Activated T-cell treated with anti-CD3 and anti-CD28 coated beads for 1 hour (primary cell): ENCODE measurements at places on chromosomes 13 and 19.
A peak's percentile ranks its signal among the peaks of the same experiment; 100 is the strongest.

- DNase-seq: peak; percentile 25
These were observed 103.9 kb upstream of the UBL3 start for GRCh38 chr13:29954082-29955028.

- no peak for DNase-seq
These were observed 782 bp downstream of the EPN1 start for GRCh38 chr19:55675661-55676354.

GRCh38 chr19:514166-514663 is 6.9 kb downstream of the TPGS1 start:
- no peak for DNase-seq

DNA sequence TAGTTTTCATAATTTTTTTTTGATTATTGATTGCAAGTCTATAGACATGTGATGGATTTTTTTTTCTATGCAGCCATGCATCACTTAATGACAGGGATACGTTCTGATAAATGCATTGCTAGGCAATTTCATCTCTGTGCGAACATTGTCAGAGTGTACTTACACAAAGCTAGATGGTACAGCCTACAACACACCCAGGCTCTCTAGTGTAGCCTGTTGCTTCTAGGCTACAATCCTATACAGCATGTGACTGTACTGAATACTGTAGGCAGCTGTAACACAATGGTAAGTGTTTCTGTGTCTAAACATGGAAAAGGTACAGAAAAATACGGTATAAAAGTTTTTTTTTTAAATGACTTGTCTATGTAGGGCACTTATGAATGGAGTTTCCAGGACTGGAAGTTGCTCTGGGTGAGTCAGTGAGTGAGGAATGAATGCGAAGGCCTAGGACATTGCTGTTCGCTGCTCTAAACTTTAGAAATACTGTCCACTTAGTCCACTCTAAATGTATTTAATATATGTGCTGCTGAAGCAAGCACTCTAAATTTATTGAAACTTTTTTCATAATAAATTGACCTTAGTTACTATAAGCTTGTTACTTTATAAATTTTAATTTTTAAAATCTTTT is 20.3 kb downstream of the SPATA13 start:
- no peak for DNase-seq

DNA sequence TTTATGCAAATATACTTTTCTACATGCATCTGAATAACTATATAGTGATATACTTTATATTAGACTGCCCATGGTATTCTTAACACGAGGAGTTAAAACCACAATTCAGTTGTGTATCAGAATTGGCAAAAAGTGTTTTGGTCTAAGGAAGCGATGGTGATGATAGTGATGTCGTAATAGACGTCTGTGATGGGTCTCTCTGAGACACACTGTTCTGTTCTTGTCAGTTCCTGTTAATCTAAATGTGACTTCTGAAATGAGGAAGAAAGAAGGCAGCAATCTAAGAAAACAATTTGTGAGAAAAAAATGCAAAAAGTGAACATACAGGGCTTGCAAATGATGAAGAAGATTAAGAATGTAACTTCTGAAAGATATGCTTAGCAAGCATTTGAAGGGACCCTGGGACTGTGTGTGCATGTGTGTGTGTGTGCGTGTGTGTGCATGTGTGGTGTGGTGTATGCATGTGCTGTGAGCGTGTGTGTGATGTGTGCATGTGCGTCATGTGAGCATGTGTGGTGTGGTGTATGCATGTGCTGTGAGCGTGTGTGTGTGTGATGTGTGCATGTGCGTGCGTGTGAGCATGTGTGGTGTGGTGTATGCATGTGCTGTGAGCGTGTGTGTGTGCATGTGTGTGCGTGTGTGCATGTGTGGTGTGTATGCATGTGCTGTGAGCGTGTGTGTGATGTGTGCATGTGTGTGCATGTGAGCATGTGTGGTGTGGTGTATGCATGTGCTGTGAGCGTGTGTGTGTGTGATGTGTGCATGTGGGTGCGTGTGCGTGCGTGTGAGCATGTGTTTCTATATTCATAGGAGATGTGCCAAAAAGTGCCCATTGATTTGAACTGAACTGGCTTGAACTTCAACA is 131.8 kb downstream of the IRS2 start:
- DNase-seq: no peak

- no peak for DNase-seq
These were observed 10.7 kb downstream of the LMTK3 start for GRCh38 chr19:48500830-48501493.

DNA sequence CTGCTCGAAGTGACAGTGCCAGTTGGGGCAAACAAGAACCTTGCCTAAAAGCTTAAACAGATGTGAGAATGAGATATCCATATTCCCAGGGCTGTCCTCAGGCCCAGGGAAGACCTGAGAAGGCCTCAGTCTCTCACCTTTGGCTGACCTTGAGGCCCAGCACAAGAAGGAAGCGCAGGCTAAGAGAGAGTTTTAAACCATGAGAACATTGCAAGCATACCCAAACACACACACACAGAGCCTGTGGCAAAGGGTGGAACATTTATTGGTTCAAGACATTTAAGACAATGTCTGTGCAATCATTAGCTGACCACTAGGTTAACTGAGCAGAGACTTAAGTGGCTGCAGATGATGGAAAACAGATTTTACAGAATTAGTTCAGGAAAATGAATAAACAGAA is 248.2 kb downstream of the NBEA start:
- DNase-seq: no peak

DNA sequence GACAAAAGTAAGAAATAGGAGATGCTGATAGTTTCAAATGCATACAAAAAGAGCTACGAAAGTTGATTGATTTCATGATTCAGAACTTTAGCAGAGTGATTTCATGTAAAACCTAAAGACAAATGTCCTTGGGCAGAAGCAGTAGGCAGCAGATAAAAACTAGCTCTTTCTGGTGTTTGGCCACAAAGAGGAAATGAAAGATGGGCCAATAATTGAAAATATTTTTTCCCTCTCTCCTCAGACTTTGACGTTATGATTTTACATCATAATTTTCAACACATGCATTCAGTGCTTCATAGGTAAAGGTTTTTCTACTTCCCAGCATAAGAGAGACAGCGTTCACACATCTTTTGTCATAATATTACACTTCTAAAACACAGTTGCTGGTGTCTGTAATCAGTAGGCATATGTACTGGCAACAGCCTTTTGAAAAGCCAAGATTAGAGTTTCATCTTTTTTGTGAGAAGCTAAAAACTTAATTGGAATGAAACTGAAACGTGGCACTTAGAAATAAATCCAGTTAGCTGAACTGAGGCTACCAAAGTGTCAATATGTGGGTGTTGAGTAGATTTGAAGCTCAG is 9.3 kb downstream of the SCEL start:
- DNase-seq: no peak

- no peak for DNase-seq
These were observed 20.0 kb downstream of the ZNF787 start for GRCh38 chr19:56101095-56101494.

- DNase-seq: no peak
These were observed 14.9 kb downstream of the FGF21 start for GRCh38 chr19:48770266-48770665.

DNA sequence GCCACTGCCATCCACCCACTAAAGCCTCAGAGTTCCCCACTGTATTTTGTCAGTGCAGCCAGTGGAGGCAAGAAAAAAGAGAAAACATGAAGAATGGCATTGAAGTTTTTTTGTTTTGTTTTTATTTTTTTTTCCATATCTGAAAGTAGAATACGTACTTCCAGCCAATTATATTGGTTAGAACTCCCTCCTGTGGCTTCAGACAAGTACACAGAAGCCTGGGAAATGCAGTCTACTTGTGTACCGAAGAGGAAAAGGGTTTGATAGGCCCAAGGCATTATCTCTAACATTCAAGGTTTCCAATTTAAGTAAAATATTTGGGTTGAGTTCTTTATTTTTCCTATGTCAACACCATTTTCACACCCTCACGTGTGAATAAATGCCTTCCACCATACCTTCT is 696.2 kb upstream of the GPC6 start:
- no peak for DNase-seq

- no peak for DNase-seq
These were observed 92.6 kb downstream of the SIPA1L3 start for GRCh38 chr19:37999309-38000213.

DNA sequence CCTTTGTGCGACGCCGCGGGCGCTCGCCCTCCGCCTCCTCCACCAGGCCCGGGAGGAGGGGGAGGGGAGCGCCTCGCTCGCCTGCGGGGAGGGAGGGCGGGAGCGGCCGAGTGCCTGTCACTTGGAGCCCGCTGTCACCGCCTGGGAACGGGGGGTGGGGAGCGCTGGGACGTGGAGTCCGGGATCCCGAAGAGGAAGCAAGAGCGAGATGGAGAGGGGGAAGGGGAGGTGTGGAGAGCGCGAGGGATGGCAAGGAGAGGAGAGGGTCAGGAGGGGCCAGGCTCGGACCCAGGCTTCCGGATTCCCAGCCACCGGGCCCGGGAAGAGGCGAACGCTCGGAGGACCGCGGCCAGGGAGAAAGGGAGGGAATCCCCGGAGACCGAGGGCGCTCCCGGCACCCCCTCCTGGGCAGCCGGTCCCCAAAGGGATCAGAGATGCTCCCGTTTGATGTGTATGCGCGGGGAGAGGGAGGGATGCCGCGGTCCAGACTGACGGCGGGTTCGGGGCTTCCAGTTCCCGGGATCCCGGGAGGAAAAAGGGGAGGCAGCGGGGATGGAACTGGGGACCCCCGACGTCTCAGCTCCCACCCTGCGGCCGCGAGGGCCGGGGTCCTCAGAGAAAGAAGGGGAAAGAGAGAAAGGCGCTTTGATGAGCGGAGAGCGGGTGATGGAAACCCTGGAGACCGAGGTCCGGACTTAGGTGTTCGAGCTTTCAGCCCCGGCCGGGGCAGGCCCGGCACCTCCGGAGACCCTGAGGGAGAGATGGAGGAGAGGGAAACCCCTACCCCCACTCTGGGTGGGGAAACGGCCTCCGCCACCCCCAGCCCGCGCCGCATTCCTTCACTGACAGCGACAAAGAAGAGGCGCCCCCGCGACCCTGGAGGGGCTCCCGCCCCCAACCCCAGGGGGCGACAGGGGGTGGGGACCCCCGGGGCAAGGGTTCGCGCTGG is 4.7 kb upstream of the DPF1 start:
- DNase-seq: no peak

DNA sequence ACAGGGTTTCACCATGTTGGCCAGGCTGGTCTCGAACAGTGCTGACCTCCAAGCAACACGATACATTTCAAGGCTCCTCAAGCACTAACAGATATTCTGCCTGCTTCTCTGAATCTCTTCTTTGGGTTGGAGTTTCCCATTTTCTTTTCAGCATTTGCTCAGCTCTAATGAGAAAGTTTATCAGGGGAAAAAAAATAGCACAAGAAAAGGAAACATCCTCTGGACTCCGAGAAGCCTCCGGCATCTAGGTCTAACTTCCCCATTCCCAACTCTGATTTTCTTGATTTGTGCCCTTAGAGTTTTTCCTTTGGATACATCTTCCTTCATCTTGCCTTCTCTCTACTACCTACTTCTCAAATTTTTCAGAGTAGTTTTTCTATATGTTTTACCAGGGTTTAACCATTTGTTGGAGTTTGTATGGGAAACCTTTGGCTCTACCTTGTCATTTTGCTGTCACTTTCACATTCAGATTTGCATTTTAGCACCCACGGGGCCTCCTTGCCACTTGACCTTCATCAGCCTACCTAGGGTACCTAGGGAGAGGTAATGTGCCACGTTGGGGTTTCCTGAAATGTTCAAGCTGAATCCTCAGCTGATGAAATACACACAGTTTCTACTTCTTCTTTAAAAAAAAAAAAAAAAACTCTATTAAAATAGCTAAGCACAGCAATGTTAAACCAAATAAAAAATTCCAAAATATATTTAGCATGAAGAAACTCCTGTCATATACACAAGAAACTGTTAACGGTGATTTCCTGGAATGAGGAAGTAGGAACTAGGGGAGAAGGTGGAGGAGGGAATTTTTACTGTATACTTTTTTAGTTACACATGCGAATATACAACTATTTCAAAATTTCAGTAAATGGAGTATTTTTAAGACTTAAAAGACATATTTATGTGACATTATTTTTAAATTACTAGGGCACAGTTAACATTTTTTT is 5.1 kb upstream of the USP12 start:
- DNase-seq: no peak

DNA sequence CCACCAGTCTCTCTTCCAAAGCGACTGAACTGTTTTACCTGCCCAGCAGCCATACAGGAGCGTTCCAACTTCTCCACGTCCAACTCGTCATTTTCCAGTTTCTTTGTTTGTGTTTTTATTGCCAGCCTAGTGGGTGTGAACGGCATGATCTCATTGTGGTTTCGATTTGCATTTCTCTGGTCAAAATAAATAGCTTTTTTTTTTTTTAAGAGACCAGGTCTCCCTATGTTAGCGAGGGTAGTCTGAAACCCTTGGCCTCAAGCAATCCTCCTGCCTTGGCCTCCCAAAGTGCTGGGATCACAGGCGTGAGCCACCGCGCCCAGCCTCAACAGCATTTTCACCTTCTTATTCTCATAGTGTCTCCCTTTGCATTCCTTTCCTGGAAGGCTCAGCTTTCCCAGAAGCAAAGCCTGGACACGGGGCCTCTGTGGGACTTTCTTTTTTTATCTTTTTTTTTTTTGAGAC is 4.2 kb upstream of the JSRP1 start:
- DNase-seq: no peak

GRCh38 chr13:24670961-24671381 is 9.2 kb upstream of the ATP12A start:
- no peak for DNase-seq

GRCh38 chr13:65342541-65343337 is 1887.4 kb downstream of the PCDH9 start:
- no peak for DNase-seq

GRCh38 chr13:44605721-44606120 is 29.6 kb upstream of the TSC22D1 start:
- DNase-seq: no peak
